ENCODE measurements at places on chromosomes 7 and 10.

DNA sequence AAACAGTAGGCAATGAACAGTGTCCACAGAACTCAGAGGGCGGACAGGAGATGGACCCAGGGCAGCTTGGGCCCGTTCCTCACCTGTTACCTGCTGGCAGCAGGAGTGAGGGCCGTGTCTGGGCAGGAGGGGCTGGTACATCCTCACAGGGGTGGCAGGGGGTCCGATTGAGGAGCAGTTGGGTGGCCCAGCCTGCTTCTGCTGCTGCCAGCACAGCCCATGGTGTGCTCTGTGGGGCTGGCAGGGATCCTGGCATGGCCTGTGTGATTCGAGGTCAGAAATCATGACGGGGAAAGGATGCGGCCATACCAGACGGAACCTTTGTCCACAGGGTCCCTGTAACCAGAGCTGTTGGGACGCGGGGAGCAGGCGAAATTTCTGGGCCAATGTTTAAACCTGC is 49.6 kb downstream of the INPP5A start:
- DNase-seq: no peak

- DNase-seq: no peak
Measured at GRCh38 chr7:107471292-107472070, 1.6 kb downstream of the GPR22 start.

DNA sequence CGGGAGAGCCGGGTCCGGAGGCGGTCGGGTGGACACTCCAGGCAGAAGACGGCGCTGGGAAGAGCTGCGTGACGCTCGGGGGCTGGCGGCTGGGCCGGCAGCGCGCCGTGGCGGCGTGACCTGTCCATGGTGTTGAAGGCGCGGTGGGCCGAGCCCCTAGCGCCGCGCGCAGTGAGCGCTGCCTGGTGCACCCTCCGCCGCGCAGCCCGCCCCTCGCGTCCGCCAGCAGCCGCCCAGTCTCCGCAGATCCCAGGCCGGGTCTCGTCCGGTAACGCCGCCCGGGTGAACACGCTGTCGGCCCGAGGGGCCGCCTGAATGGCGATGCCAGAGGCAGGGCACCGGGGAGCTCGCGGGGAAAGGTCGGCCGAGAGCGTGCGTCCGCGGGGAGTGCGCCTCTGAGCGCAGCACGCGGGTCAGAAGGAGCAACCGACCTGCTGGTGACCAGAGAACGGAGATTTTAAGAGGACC is 657 bp upstream of the TMEM178B start:
- DNase-seq: peak; percentile 45

DNA sequence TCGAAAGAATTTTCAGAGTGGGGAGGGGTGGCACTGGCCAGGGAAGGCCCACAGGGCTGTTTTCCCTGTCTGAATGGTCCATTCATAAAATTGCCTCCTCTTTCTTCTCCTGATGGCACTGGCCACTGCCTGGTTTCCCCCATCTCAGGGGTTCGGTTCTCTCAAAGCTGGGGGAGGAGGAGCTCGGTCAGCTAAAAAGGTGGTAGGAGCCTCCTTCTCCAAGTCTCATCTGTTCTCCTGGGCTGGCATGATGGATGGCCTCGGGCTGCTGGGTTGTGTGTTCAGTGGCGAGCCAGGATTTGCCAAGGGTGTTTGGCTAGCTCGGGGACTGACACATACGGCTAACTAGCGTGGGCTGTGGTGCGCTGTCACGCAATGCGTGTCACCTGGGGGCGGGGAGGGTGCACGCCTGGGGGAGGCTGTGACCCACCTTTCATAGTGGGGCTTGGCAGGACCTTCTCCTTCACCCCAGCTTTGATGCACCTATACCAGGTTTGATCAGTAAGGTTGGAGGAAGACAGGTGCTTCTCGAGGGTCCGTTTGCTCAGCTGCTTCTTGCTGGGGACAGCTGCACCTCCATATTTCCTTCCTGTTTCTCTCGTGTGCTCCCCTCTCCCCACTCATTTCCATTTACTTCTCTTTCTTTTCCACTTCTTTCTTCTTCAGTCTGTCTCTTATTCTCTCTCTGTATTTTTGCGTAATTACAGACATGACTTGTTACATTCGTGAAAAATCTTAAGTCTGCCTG is 36.3 kb downstream of the RBM20 start:
- no peak for DNase-seq

DNA sequence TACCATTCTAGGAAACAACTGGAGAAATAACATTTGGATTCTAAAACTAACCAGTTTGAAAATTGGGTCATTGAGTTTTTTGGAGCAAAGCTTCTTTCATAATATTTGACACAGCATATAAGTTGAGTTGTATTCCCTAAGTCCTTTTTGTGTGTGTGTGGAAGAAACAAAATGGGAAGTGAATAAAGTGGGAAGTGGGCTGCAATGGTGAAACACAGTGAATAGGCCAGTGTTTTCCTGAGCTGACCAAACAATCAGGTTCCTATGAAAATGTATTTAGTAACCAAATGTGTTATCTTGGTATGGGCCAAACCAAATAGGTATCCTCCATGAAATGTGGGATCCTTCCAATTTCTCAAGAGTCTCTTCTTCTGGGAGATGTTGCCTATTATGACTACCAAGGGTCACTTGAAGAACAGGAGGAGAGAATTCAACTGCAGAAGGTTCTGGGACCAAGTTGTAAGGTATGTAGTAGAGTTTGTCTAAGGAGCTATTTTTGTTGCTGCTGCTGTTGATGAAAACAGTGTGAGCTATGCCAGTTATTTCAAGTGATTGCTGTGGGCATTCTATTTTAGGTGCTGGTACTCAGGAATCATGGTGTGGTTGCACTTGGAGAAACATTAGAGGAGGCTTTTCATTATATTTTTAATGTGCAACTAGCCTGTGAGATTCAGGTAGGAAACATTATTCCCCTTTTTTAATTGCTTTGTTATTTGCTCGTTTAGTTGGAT is 88.3 kb upstream of the MXI1 start:
- no peak for DNase-seq

GRCh38 chr10:29794776-29795611 is 160.2 kb upstream of the SVIL start:
- no peak for DNase-seq

GRCh38 chr10:11863353-11864109 is 40.4 kb downstream of the PROSER2 start:
- peak; percentile 69 for DNase-seq

DNA sequence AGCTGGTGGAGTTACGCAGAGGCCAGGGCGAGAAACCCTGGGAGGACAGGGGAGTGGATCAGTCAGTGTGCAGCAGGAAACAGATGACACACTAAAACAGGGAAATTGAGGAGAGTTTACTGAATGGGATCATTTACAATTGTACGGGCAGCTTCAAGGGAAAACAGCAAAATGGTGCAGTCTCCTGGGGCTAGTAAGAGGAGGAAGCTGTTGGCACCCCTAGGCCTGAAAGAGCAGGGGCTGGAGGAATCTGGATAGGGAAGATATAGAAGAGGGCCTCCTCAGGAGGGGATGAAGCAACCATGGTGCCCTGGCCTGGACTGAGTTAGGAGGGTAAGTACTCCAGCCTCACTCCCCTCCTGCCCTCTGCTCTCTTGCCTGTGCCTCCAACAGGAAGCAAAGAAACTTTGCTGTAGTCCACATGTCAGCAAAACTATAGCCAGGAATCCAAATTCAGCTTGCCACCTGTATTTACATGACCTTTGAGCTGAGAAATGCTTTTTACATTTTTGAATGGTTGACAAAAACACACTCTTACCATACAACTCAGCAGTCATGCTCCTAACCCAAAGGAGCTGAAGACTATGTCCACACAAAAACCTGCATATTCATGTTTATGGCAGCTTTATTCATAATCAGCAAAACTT is 52.3 kb upstream of the OPN4 start:
- DNase-seq: no peak

- DNase-seq: no peak
Measured at GRCh38 chr10:80518807-80519360, 18.8 kb upstream of the SH2D4B start.

- DNase-seq: no peak
Measured at GRCh38 chr7:74665296-74665938, 7.9 kb downstream of the GTF2I start.

Data from activated CD4-positive, alpha-beta memory T cell treated with anti-CD3 and anti-CD28 coated beads for 36 hours (primary cell).